ENCODE measurements at places on chromosomes 13 and 19.

- no peak for DNase-seq
Observed at GRCh38 chr13:52104624-52105023, 24.2 kb downstream of the NEK5 start.

- DNase-seq, result no peak
Observed at GRCh38 chr13:29509999-29510589, 85.4 kb downstream of the SLC7A1 start.

- no peak for DNase-seq
Observed at GRCh38 chr19:38346837-38347236, 11.2 kb downstream of the CATSPERG start.

DNA sequence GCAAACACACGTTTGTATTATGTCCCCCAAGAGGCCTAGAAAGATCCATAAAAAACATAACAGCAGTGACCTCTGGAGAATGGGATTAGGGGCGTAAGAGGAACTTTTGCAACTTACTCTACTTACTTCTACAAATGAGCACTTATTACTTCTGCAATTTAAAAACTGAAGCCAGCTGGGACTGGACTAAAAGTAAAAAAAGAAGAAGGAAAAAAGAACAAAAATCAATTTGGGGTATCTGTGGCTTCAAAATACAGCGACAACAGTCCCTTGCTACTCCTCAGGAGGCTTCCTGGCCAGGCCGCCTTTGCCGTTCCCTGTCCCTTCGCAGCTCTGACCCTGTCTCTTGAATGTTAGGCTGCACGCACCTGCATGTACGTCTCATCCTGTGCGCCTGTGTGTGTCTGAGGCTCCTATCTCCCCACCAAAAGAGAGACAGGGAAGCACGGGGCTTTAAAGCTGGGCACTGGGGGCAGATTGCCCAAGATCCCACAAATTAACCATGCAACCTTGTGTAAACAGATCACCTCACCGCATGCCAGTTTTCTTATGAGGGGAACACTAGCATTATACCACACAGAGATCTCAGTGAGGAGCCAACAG, 12.1 kb upstream of the FKRP start:
- no peak for DNase-seq

DNA sequence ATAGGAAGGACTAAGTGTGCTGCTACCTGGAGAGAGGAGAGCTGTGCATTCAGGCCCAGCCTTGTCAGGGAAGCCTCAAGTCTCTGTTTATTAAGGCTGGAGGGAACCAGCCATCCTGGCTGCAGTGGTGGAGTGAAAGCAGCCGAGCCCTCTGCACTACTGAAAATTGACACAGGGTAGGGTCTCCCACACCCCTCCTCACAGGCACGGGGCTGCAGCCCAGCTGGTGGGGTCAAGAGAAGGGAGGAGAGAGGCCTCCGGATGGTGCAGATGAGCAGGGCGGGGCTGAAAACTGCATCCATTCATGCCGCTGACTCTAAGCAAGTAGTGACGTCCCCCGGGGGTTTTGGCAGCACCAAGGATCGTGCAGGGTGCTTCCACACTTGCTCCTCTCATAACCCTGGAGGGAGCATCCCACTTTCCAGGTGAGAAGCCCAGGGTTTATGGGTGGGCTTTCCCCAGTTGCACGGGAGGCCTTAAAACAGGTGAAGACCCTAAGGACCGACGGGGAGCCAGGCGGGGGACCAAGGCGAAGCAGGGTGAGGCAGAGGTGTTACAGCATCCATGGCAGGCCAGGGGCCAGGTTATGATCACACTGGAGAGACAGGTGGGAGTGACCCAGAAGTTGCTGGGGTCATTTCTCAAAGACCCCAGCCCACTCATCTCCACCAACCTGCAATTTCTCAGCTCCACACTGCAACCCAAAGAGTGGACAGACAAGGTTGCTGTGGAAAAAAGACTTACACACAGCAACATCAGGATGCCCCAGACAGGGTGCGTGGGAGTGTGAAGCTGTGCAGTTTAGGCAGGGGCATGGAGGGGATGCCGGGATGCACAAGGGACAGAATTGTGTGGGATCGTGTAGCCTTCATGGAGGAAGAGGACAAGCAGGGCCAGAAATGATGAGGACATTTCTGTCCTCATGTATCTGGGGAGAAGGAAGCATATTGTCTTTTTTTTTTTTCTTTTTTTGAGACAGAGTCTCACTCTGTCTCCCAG, 36.8 kb downstream of the VSTM2B start:
- DNase-seq, result no peak

- DNase-seq, result peak; percentile 43
Observed at GRCh38 chr13:99501848-99502301, 603 bp downstream of the TM9SF2 start.

- no peak for DNase-seq
Observed at GRCh38 chr13:44669534-44669933, 93.4 kb upstream of the TSC22D1 start.

- DNase-seq, result no peak
Observed at GRCh38 chr19:33133438-33134031, 1.6 kb downstream of the WDR88 start.

DNA sequence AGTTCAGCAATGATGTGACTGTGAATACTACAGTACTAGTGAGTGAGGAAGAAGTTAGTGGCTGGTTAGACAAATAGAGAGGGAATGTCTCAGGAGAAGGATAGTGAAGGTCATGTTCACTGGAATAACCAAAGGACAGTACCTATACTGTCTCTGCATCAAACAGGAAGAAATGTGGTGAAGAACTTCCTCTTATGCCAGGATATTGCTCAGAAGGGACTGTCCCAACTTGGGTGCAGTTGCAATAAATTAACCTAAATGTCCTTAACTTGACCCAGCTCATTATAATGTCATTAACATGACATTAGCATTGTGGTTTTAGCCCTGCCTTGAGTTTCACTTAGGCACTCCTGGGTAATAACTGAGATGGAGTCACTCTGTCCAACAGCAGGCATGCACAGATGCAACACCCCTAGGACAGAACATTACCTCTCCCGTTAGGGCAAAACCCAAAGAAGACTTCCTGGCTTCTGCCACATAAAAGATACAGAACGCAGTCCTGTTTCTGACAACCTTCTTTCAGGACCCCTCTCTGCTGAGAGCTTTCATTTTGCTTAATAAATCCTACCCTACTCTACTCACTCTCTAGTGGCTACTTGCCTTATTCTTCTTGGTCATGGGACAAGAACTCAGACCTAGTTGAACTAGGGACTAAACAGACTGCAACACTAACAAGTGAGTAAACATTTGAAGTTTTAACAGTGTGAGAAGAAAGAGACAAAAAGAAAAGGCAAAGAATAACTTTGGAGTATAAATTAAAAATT, 1591.6 kb upstream of the MIR17HG start:
- DNase-seq, result no peak

- no peak for DNase-seq
Observed at GRCh38 chr13:100666124-100666523, 8.5 kb downstream of the TMTC4 start.

DNA sequence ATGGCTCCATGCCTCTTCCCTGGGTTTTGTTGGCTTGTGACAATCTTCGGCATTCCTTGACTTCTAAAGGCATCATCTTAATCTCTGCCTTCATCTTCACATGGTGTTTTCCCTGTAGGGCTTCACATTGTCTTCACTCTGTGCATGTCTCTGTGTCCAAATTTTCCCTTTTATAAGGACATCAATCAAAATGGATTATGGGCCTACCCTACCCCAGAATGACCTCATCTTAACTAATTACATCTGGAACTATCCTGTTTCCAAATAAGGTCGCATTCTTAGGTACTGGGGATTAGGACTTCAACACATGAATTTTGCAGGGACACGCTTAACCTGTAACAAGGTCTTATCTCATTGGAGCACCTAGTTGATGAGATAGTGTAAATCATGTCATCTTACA, 290.3 kb upstream of the KLF12 start:
- no peak for DNase-seq

GRCh38 chr13:113534236-113534860, 43.8 kb upstream of the DCUN1D2 start:
- no peak for DNase-seq

DNA sequence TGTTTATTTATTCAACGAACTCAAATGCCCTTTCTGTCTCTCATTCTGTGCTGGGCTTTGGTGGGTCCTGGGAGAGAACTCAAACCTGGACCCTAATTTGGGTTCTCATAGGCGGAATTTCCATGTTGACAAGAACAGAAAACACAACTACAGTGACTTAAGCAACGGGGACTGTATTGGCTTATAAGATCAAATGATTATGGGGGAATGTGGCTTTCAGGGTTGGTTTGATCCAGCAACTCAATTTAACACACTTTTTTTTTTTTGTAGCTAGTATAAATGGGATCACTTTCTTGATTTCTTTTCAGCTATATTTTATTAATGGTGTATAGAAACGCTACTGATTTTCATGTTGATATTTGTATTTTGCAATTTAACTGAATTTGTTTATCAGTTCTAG, 9.9 kb downstream of the FCHO1 start:
- no peak for DNase-seq

DNA sequence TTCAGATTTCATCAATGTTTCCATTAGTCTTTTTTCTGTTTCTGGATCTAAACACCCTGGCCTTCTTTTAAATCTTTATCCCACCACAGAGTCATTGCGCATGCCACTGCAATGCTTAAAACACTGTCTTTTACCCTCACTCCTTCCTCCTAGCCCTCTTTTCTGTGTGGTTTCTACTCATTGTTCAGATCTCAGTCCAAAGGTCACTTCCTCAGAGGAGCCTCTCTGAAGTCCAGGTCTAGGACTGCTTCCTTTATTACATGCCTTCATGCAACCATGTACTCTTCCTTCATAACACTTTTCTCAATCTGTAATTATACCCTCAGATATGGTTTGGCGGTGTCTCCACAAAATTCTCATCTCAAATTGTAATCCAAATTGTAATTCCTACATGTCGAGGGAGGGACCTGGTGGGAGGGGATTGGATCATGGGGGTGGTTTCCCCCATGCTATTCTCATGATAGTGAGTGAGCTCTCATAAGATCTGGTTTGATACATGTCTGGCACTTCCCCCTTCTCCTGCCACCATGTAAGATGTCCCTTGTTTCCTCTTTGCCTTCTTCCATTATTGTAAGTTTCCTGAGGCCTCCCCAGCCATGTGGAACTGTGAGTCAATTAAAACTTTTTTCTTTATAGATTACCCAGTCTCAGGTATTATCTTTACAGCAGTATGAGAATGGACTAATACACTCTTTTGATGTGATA, 808.9 kb downstream of the DIAPH3 start:
- DNase-seq, result no peak

Measured in GM12865 (cell line).